NCI-H1048 (cell line): ENCODE measurements at places on chromosomes 7 and 10.

DNA sequence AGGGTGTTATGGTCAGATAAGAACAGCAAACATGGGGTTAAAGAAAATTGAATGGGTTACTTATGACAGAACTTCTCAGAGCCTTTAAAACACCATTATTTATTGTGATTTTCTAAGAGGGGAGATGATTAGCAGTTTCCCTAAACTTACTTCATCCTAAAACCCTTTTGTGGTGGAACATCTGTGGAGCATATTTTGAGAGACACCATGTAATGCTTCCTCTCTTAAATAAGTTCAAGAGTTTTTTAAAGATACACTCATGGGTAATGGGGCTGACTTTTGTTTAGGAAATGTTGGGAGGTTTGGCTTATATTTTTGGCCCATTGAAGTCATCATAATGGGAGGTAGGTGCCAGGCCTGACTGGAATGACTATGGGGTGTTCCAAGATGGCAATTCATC lies 8.4 kb upstream of the PDCD4 start:
- DNase-seq = no peak

DNA sequence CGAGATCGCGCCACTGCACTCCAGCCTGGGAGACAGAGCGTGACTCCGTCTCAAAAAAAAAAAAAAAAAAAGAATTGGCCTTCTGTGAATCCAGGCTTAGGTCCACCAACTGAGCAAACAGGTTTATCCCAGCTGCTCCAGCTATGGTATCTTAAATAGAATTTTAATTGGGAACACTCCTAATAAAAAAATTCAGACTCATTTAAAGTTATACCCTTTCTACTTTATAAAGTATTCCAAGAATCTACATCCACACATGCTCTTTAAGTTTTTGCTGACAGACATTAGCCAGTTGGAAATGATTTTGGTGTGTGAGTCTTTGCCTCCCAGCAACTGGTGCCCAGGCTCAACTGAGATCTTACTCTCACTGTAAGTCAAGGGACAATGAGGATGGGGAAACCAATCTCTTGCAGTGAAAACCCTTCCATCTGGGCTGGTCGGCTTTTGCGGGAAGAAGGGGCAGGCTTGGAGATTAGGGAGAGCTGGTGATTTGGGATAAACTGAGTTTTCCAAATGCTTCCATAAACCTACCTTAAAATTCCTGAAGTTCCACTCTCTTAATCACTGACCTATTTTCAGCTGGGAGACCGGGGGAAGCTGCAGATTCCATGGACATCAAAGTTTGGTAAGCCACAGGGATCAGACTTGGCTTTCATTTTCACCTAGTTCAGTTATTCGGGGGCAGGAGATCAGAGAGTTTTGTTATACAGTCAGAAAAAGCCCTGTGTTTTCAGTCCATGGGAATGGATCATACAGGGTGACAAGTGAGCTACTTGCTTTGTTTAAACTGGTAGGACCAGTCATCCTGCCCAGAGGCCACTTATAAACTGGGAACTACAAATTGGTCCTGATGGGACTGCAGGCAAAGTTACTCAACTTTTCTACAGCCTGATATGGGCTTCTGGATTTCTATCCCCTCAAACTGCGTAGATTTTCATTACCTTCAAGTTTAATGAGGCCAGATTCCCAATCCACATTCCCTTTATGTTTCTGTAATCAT lies 89.3 kb upstream of the ZNF746 start:
- no peak for DNase-seq

GRCh38 chr10:52071814-52072213 lies 242.3 kb upstream of the DKK1 start:
- DNase-seq = no peak

DNA sequence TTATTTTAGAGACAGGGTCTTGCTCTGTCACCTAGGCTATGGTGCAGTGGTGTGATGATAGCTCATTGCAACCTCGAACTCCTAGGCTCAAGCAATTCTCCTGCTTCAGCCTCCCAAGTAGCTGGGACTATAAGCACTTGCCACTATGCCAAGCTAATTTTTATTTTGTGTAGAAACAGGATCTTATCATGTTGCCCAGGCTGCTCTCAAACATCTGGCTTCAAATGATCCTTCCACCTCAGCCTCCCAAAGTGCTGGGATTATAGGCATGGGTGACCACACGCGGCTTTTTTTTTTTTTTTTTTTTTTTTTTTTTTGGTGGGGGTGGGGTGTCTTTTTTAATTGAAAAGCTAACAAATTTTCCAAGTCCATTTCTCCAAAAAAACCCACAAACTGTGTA lies 18.4 kb downstream of the HPS6 start:
- DNase-seq = no peak

DNA sequence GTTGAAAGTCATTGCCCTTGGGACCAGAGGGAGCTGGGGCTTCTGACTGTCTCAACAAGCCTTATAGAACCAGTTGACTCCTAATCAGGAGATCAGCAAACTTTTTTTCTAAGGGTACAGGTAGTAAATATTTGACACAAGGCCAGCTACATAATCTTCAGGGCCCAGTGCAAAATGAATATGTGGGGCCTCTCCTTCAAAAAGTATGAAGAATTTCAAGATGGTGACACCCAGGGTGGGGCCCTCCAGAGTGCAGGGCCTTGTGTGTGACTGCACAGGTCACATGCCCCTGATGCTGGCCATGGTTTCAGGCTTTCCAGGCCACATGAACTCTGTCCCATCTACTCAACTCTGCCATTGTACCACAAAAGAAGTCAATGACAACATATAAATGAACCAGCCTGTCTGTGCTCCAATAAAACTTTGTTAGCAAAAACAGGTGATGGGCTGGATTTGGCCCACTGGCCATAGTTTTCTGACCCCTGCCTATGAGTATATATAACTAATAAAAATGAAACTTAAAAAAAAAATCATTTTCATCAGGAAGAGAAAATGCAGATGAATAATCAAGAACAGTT lies 6.1 kb downstream of the MMRN2 start:
- no peak for DNase-seq

GRCh38 chr10:93548376-93549071 lies 17.9 kb upstream of the FFAR4 start:
- no peak for DNase-seq

DNA sequence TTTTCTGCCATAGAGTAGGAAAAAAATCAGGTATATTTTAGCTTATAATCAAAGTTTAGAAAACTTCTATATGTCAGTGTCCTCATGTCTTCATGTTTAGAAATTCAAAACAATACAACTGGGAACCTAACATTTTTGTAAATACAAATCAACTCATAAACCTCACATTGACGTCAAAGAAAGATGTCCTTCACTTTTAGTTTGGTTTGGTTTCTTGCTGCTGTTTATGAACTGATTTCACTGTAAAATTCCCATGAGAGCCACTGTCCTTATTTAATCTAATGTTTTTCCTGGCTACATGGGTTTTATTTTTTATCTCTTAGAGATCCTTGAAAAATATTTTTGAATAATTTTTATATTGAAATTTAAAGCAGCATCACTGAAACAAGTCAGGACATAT lies 208.4 kb downstream of the DYNC1I1 start:
- no peak for DNase-seq
